ENCODE measurements at places on chromosomes 4 and X.

DNA sequence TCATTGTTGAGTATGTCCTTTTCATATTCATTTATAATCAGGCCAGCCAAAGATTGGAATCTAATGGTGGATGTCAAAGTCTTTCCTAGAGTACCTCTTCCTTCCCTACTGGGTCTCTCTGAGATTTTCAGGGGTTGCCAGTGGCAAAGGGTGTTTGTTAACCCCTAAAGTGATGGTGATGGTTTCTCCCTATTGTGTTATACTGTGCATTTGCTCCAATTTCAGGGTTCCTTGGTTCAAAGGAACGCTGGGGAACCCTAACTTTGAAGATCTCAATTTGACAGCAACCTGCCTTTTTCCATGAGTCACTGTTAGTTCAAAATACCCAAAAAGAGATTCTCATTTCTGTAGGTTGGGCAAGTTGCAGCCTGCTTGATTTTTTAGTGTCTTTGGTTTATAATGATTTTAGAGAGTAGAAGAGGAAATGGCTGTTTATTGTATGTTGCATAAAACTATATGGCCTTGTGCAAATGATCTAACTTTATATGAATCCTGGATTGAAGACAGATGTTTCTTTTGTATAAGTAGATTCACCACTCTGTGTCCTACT is 23.0 kb downstream of the GAB1 start:
- DNase-seq, result no peak

DNA sequence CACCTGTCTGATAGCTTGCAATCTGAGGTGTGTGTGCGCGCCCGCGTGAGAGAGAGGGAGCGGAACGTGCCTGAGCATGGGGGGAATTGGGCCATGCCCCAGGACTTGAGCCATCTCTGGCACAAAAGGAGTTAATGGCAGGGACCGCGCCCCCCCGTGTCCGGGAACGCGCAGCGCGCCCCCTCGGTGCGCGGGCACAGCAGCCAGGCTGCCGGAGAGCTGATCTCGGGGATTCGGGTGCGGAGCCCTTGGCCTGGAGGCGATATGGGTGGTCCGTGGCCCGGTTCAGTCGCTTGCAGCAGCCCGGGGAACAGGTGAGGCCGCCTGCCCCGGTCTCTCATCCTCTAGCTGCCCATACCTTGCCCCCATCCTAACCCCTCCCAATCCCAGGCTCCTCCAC is at the start of gene NLGN3:
TSS of gene NLGN3 (plus strand) at position 191 of the 400 bp plus-strand sequence. CDS start 2,909 bp downstream, outside the sequence.
- DNase-seq, result no peak

DNA sequence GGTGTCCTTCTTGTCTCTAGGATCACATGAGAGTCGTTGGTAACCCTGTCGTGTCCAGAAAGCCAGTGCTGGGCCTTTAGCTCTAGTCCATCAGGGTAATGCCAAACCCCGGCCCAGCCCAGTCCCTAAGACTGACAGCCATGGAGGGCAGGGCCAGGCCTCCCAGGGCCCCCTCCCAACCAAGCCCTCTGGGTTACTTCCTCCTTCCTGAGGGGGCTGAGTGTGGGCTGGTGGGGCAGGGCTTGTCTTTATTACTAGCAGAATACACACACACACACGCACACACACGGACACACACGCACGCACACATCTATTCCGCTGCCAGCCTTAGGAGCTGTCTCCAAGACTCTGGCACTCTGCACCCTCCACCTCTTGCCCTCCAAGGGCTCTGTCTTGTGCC is 35.6 kb upstream of the CDKN2AIP start:
- DNase-seq, result no peak

DNA sequence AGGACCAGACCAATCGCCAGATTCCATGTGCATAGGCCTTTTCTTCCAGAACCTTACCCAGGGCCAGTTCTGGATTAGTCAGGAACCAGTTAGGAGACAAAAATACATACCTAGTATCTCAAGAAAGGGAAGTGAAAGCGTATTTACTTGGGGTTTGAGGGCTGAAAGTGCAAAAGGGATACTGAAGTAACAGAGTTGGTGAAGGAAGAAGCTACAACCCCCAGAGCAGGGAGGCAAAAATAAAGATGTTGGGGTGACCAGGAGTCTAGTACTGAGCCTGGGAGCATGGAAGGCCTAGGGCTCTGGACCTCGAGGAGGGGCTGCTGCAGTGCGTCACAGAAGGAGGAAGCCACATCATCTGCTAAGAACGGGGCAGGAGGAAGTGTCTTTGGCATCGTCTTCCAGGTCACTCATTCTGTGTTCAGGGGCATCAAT is 38.3 kb downstream of the TKTL1 start:
- no peak for DNase-seq

DNA sequence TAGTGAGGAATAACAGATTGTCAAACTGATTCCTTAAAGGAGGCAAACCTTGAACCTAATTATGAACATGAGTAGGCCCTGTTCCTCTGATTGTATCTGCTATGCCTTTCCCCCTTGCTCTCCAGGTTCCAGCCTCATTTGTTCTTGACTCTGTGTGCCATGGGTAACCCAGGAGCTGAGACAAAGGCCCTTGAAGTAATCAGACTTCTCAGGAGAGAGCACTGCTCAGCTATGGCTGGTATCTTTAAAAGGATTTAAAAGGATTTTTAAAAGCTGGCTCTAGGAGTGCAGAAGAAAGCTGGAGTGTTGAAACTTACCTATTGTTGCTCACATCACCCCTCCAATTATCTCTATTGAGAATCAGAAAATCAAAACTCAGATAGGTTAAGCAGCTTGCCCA is 1565.5 kb upstream of the AGA start:
- DNase-seq, result no peak

GRCh38 chr4:89296896-89297295 is 10.7 kb downstream of the GPRIN3 start:
- no peak for DNase-seq

- no peak for DNase-seq
Observed at GRCh38 chr4:145626623-145626982, 7.4 kb downstream of the MMAA start.

- no peak for DNase-seq
Observed at GRCh38 chr4:149897783-149898182, 82.1 kb upstream of the IQCM start.

Measured in stimulated activated CD8-positive, alpha-beta memory T cell treated with anti-CD3 and anti-CD28 coated beads, Interleukin-15, amount 100 ng/mL, for 24 hours (primary cell).